Hematopoietic multipotent progenitor cell treated with erythropoietin and hydrocortisone succinate and interleukin-3 and kit ligand, for 17 days (in vitro differentiated cells): ENCODE measurements at places on chromosomes 16 and 17.

DNA sequence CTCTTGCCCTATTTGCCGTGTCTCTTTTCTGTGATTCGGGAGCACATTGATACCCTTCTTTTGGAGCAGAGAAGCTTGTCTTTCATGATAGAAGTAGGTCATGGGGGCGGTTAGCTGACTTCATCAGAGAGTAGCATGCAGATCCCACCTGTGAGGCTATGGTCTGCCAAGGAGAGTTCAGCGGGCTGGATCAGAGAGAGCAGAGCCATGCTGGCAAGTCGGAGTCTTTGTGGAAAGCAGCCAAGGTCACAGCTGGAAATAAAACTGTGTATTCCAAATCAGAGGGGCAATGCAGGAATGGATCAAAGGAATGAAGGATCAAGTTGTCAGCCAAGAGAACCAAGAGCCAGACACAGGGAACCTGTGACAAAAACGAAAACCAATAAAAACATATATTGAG is 595.9 kb downstream of the WWOX start:
- no peak for DNase-seq

DNA sequence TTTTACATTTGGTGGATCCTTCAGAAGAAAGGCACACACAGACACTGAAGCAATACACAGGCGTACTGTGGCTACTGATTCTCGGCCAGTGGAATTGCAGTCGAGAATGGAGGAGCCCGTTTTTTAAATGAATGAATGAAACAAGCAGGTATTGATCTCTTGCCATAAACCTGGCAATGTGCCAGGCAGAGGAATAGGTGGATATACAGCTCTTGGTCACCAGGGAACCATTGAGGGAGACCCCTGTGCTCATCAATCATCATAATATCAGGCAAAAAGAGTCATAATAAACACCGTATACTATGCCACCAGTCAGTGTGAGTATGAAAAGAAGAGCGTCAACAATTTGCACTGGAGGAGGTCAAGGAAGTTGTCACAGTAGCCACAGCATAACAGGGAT is 140.3 kb upstream of the FOXF1 start:
- peak; percentile 8 for DNase-seq

- DNase-seq: peak; percentile 40
Observed at GRCh38 chr17:30200106-30200505, 35.4 kb downstream of the SLC6A4 start.

- no peak for DNase-seq
Observed at GRCh38 chr17:78307887-78308638, 51.8 kb downstream of the SOCS3 start.

- no peak for DNase-seq
Observed at GRCh38 chr17:1673041-1673785, 11.5 kb downstream of the PRPF8 start.

DNA sequence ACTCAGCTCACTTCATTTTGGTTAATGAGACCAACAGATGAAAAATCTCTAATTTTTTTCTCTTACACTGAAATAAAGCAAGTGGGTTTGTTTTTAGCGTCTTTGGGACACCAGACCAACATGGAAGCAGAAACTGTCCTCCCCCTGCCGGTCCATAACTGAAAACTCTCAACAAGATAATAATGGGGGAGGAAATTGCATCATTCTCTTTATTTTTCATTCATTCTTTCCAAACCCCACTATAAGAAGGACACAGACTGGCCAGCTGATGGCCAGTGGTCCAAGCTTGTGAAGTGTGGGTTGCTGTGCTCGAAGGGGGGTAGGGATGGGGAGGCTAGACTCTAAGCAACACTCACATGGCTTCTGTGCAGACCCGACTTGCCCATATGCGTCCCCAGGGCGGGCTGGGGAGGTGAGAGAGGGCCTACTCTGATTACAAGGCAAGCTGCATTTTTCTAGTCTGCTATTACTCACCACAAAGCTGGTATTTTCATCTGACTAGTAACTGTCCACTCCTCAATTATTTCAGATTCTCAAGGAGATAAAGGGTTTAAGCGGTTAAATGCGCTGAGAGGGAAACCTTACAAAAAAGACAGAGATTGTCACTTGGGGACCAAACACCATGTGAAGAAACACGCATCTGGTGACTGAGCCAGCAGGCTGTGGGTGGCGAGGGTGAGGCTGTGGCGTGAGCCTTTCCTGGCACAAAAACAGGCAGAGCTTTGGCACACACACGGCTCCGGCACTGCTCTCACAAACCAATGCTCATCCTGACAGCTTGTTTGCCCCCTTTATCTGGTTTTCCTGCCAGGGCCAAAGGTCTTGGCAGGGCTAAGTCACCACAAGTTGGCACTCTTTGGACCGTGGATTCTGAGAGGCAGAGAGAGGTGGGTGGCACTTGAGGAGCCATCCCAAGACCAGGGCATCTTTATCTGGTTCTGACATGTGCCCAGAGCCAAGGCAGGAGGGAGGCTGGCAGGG is 38.2 kb downstream of the MARF1 start:
- DNase-seq: peak; percentile 96

DNA sequence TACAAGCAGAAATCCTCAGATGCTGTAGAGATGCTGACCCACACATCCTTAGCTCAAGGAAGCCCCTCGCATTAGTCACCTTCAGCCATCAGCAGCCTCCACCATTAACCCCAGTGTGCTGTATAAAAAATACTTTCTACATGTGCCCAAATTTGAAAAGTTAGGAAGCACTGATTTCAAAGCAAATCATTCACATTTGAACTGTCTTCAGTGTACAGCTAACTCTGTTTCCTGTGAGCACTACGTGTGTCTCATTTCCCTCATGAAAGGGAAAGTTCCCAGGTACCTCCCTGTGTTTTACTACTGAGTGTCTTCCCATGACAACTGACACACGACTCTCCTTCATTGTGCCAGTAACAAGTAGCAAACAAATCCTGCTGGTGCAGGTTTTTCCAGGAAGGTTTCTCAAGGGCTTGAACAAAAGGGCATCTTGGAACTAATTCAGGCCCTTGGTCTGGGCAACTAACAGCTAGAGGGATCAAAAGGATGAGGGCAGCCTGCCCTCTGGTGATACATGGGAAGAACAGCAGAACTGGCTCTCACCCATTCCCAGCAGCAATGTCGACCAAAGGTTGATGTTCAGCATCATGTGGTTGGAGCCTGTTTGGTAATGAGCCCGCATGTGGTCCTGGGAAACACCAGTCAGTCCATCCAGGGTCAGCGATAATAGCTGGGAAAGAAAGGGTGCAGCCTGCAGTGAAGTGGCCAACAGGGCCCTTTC is 4.0 kb downstream of the SLC35B1 start:
- DNase-seq: peak; percentile 50

DNA sequence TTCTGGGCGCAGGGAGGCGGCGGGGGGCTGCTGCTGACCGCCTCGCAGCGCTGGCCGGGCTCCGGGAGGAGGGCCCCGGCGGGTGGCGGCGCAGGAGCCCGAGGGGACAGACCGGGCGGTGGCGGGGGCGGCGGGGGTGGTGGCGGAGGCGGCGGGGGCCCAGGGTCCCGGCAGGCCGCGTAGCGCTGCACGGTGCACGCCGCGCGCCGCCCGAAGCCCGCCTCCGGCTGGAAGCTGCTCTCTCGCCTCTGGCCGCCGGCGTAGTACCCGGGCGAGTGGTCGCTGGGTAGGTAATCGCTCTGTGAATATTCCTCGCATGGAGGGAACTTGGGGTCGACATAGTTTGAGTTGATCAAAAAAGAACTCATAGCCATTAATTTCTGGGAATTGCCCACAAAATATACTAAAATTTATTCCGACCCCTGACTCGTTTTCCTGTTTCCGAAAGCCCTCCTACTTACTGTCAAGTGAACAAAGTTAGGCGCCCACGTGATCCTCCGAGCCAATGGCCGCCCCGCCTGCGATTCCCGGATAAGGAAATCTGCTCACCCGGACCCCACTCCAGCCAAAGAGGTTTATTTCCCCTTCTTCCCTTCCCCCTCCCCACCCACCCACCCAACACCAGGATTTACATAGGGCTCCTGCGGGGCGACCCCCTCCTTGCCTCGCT is at the start of gene HOXB4:
Gene HOXB4, minus strand, starts transcription at position 405 of the 670 bp plus-strand sequence. Its CDS starts 31 bp downstream, at position 374.
- peak; percentile 35 for DNase-seq

DNA sequence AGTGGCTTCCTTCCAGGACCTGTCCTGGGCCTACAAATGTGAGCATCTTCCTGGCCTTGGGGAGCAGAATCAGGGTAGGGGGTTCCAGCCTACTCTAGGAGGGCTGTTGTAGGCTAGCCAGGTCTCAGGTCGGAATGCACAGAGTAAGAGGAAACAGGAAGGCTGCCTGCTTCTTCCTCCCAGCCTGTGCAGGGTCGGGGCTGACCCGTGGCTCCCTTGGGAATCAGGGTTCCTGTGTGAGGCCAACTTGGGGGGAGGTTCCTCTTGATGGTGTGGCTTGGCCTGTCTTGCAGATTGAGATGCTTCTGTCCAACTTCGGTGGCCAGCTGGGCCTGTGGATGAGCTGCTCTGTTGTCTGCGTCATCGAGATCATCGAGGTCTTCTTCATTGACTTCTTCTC is 32.3 kb downstream of the SCNN1G start:
- DNase-seq: no peak

DNA sequence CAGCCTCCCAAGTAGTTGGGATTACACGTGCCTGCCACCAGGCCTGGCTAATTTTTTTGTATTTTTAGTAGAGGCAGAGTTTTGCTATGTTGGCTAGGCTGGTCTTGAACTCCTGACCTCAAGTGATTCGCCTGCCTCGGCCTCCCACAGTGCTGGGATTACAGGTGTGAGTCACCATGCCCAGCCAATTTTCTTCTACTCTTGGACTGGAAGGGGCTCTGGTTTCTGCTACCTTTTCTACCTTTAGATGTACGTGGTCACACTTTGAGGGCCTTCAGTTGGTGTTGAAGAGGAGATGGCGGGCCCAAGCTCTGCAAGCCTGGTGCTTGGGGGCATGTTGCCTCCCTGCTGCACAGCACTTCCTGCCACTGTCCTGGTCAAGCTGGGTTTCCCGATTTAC is 173.6 kb downstream of the PRKCA start:
- DNase-seq: no peak

- DNase-seq: no peak
Observed at GRCh38 chr17:65514082-65514481, 47.4 kb downstream of the AXIN2 start.

DNA sequence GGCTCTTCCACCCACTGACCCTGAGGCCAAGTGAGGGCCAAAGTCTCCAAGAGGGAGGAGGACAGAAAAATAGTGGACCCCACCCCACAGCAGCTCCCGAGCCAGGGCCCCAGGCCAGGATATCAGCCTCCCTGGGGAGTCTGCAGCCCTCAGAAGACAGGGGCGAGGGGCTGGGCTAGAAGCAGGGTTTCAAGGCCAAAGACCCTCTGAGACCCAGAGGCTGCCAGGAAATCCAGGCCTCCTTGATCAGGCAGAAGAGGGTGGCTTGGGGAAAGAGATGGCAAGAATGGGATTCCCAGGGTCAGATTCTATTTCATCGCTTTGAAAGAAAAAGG is 156.1 kb downstream of the ZNF423 start:
- DNase-seq: no peak

DNA sequence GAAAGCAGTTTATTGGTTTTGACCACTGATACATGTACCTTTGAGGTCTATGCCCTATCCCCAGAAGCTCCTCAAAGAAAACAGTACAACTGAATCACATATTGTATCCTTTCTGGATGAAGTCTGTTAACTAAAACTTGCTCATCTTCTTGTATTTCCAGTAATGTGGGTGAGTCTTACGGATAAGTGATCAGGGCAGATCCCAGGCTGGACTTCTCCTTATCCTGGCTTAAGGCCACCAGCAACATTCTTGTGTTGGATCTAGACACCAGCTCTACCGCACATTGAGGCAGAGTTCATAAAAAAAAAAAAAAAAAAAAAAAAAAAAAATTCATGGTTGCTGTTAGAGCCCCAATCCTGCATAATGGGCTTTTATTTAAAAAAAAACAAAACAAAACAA is 536.7 kb upstream of the HSBP1 start:
- DNase-seq: no peak

- DNase-seq: no peak
Observed at GRCh38 chr16:10906914-10907756, 30.1 kb downstream of the CIITA start.

- DNase-seq: no peak
Observed at GRCh38 chr16:84553873-84554399, 49.5 kb upstream of the MEAK7 start.

DNA sequence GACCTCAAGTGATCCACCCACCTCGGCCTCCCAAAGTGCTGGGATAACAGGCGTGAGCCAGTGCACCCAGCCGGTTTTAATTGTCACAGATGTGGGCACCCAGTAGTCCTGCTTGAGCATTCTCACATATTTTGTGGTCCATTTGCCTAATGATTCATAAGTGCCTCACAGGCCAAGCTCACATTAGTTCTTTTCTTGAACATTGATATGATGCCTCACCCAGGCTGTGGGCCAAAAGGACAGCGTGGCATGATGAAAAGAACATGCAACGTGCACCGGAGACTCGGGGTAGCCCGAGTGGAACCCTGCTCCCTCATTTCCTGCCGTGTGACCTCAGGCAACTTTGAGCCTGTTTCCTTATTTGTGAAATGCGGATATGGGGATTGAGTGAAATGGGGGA is 181.9 kb downstream of the SNX29 start:
- DNase-seq: no peak

- DNase-seq: no peak
Observed at GRCh38 chr16:64410306-64410705, 711.6 kb downstream of the CDH11 start.

GRCh38 chr17:10156948-10157607 is 41.3 kb downstream of the GAS7 start:
- no peak for DNase-seq

DNA sequence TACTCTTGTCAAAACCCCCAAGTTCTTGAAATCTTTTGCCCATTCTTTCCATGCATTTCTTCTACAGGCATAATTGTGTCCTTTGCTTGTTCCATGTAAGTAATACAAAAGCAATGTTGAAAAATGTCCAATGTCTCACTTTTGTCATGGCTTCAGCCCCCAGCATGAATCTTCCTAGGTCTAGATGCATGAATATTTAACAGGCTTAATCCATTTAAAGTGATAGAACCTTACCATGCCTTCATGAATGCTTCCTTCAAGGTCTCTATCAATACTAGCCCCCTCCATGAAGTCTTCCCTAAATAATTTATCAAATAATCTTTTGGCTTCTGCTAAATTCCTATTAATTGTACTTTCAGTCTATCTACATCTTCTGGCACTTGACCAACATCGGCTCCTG is 46.1 kb upstream of the ANKFY1 start:
- DNase-seq: no peak

DNA sequence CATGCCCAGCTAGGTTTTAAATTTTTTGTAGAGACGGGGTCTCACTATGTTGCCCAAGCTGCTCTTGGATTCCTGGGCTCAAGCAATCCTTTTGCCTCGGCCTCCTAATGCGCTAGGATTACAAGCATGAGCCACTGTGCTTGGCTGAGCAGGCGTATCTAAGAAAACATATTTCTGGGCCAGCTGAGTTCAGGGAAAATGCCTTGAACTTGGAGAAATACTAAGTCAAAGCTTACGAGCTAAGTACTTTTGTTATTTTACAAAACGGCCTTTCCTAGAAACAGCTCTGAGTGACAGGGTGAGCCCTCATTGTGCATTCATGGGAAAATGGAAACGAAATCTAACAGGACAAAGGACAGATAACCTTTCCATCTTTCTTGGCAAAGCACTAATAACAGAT is 24.7 kb downstream of the DNAI2 start:
- DNase-seq: no peak

- no peak for DNase-seq
Observed at GRCh38 chr16:27208796-27209195, 5.5 kb downstream of the KDM8 start.
